Activated gamma-delta T cell treated with Interleukin-2 at 50 U/mL for 16 hours (primary cell): ENCODE measurements at places on chromosomes 5 and 9.

GRCh38 chr9:15377625-15378540, 44.8 kb upstream of the SNAPC3 start:
- DNase-seq = no peak

DNA sequence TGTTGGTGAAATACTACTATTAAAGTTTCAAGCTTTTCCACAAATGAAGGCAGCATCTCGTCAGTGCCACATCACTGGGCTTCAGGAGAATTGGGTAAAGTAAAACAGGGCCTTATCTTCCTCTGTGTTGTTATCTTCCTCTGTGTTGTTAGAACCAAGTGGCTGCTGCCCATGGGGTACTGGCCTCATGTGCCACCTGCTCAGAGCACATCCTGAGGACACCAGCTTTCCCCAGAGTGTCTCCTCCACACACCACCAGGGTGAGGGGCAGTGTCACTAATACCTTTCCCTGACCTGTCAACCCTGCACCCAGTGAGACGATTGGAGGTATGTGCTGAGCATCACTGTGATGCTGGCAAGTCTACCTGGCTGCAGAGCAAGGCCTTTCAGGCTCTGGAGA, 499.9 kb downstream of the SEMA5A start:
- no peak for DNase-seq

DNA sequence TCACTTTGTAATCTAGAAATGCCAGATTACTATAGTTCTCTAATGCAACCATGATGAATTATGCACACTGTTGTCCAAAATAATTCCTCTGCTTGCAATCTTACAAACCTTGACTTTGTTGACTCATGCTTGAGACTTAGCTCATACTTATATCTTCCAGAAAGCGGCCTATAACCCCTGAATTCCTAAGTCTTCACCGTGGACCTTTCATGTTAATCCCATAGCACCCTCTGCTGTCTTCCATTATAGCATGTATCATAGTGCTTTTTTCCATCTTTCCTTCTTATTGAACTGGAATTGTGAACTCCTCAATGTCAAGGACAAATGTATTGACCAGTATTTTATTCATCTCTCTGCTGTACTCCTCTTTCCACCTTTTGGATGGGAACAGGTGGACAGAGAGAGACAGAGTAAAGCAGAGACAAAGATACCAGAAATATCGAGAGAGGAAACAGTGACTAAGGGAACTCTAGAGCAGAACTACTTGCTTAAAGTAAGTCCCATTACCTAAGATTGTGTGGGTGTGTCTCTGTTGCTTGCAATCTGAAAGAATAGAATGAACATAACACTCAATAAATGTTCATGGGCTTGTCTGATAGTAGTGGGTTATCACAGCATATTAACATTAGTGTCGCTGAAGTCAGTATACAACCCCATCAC, 110.0 kb downstream of the LURAP1L start:
- DNase-seq = no peak

- DNase-seq = no peak
Measured at GRCh38 chr9:37727013-37727412, 26.6 kb upstream of the TRMT10B start.

DNA sequence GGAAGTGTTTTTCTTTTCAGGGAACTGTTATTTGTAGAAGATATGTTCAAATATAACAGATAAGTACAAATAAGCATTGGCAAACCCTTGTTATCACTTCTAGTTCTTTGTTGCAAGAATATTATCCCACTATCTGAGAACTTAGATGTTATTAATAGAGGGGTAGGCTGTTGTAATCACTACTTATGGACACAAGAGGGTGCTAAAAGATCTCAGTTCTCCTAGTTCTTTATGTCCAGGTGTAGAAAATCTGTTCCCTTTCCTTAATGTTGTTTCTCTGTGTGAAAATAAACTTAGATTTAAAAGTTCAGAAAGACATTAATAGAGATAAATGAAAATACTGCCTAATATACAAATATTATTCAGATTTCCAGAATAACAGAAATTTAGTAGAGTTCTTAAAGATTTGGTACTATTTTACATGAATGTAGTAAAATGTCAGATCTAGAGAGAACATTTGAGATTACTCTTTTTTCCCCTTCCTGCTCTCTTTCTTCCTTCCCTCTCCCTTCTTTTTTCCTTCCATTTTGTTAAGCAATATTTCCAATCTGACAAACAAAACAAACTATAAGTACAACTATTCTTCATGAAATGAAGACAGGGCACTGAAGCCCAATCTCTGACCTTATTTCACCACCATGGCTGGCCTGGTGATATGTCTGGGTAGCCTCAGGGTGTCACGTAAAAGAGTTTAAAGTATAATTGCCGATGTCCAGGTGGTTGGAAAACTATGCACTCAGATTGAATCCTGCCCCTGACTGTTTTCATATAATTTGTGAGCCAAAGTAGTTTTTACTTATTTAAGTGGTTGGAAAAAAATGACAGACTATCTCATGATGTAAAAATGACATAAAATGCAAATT, 43.6 kb upstream of the C5orf46 start:
- no peak for DNase-seq

GRCh38 chr5:172075656-172076055, 69.2 kb upstream of the FBXW11 start:
- no peak for DNase-seq

GRCh38 chr5:175797521-175798038, 73.8 kb upstream of the CPLX2 start:
- DNase-seq = no peak

DNA sequence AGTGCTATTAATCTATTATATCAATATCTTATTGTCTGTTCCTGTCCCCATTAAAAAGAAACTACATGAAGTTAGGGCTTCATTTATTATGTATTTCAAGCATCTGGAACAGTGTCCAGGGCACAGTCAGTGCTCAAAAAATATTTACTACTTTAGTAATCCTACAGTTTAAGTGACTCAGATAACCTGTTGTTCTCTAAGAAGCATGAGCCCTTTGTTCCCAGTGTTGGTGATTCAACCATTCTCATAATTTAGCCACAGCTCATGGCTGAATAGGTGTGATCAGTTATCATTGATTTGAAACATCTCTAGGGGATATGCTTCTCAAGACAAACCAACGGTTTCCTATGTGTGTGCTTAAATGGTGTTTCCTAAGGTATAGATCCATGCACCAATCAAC, 292.7 kb downstream of the TMEM167A start:
- no peak for DNase-seq
